Omental fat pad (tissue), 4 donors: ENCODE measurements at places on chromosomes 5 and 9. TPM values are rescaled to one million over a fixed set of nuclear protein-coding genes. Genes with fewer than 3 reads are reported as not detected.
A peak's percentile ranks its signal among the peaks of the same experiment; 100 is the strongest.

DNA sequence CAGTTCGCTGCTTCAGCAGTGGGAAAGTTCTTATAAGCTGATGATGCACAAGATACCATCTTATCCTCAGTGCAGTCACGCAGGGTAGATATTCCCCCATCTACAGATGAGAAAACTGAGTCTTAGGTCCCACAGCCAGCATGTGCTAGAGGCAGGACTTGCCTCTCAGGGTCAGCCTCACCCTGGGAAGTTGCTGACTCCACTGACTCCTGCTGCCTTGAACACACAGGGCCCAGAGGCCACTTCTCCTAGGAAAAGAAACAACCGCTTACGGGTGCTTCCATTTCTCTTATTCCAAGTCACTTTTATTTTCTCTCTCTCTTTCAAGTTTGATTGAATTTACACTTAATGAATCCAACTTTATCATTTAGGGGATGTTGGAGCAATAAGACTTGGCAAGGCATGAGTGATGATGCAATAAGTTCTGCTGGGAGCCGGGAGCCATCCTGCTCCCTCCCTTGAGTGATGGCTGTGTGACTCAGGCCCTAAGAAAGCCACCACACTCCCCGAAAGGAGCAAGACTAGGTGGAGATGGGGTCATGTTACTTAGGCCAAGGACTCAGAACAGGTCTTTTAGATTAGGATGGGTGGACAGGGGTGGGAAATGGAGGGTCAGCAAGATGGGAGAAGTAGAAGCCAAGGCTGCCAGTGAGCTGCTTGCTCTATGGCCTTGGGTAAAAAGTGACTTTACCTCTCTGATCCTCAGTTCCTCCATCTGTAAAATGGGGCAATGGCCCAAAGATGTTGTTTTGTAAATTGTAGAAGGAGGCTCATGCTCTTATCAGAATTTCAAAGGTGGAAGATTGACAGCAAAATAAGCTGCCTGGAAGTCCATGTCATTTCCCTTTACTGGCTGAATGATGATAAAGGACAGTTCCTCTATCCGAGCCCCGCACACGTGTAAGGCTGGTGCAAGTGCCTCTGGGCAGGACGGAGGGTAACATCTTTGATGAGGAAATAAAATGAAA, 67.4 kb upstream of the ZNF618 start:
- no peak for DNase-seq

PHF19 gene
- 22.2 TPM for total RNA-seq

HAVCR2 gene
- total RNA-seq = 84.9 TPM

- no peak for DNase-seq
Observed at GRCh38 chr5:4762316-4762715, 377.8 kb upstream of the ADAMTS16 start.

GRCh38 chr5:67095346-67096171, 101.0 kb downstream of the CD180 start:
- no peak for DNase-seq

SLC38A9 gene
- total RNA-seq = 17.4 TPM

- no peak for DNase-seq
Observed at GRCh38 chr5:44952376-44952775, 143.6 kb downstream of the MRPS30 start.

- peak; percentile 41 for DNase-seq
Observed at GRCh38 chr9:78121488-78121887, 89.9 kb upstream of the GNAQ start.
